ENCODE measurements at places on chromosomes 3 and 15. TPM values are rescaled to one million over a fixed set of nuclear protein-coding genes. Genes with fewer than 3 reads are reported as not detected.

ELL3 gene
- polyA plus RNA-seq: 4.6 TPM

CASR gene
- polyA plus RNA-seq: not detected

DNA sequence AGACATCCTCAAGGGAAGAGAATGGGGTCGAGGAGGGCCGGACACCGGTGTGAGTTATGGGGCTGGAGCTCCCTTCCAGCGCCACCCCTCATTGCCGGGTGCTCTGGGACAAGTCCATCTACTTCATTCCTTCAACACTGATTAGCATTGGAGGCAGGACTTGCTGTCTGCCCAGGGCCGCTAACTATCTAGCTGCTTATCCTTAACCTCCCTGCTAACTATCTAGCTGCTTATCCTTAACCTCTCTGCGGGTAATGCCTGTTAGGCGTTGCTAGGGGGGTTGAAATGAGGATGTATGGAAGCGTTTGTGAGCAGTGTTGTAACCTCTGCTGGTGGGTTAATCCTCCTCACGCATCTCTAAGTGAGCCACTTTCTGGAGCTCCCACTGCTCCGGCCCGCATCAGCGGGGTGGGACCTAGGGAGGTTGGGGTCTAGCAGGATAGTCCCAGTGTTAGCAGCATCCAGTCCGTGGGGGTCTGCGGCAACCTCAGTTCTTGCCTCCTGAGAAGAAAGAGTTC lies 10.9 kb upstream of the CHAC1 start:
- DNase-seq: no peak

DNA sequence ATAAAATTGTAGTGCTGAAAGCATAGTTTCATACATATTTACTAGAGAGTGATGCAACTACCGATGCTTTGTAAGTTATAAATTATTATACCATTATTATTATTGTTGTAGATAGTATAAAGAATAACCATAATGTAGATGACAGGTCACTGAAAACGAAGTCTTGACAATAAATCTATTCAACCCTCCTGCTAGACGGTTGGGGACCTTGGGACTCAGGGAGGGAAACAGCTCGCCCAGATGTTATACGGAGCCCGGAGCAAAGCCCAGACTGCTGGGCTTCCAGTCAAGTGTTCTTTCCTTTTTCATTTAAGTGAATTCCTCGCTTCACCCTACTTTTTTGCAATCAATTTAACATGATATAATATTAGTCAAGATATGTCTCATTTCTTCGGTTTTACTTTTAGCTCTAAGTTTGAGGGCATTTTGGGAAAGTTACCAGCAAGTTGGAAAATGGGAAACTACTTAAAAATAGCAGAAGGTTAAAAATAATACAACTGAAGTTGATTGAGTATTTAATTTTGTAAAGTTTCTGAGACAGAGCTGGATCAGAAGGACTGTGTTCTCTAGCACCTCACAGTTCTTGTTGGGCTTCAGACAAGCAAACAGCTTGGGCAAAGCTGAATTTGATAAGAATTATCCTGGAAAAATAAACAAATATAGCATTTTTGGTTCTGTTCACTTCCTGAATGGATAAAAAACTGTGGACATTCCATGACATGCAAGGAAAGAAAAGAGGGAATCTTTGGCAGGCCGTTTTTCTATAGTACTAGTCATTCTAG lies 173.4 kb upstream of the TP63 start:
- no peak for DNase-seq

DNA sequence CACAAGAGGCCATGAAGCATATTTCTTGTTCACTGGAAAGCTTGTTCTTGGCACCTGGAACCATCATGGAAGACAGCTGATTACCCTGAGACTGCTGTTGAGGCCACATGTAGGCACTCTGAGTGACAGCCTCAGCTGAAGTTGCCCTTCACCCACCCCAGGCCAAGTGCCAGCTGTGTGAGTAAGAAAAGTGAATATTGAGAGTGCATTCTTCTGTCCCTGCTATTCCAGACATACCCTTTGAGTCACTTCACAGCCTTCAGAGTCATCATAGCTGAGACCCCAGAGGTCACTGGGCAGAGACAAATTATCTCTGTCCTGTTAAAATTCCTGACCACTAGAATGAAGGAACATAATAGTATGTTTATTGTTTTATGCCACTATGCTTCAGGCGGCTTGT lies 79.6 kb downstream of the NFKBIZ start:
- peak; percentile 33 for DNase-seq

- DNase-seq: peak; percentile 90
These were observed 6.6 kb upstream of the KBTBD8 start for GRCh38 chr3:66991459-66991858.
